ENCODE measurements at places on chromosomes 1 and 21. TPM values are rescaled to one million over a fixed set of nuclear protein-coding genes. Genes with fewer than 3 reads are reported as not detected.

GRCh38 chr1:22108339-22109105, 34.4 kb downstream of the WNT4 start:
- H3K27ac ChIP-seq = no peak overlapping the region
- no peak overlapping the region for H3K4me3 ChIP-seq
- H3K27me3 ChIP-seq = no peaks in the 10 kb centered on the region
- peaks cover 85% of the 10 kb centered on the region for H3K36me3 ChIP-seq
- no peak for DNase-seq

GRCh38 chr1:206923009-206923960, 1.5 kb upstream of the FCMR start:
- DNase-seq = no peak
- no peaks in the 10 kb centered on the region for H3K4me1 ChIP-seq
- no peaks in the 10 kb centered on the region for H3K27me3 ChIP-seq

The C4BPB gene
- 0.28 TPM for total RNA-seq

GRCh38 chr1:19988267-19989006, 9.0 kb upstream of the PLA2G2A start:
- H3K27ac ChIP-seq = no peak overlapping the region
- peaks cover 24% of the 10 kb centered on the region for H3K27me3 ChIP-seq
- H3K4me3 ChIP-seq = no peak overlapping the region
- H3K4me1 ChIP-seq = no peaks in the 10 kb centered on the region
- no peaks in the 10 kb centered on the region for H3K36me3 ChIP-seq
- no peak for DNase-seq

DNA sequence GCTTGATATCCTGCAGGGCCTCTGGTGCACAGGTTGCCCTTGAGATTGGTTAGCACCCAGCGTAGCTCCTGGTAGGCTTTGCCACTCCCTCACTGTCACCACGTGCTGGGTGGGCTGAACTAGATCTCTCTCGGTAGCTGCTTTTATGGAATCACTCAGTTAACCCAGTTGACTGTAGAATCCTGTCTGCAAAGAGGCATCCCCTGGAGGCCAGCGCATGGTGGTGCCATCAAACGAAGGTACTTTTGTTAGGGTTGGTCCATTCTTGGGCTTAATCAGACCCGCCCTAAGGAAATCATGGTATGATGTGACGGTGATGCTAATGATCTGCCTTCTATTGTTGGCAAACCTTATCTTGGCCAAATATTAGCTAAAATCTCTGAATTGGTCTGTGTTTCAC, 153.4 kb downstream of the GALNT2 start:
- no peaks in the 10 kb centered on the region for H3K36me3 ChIP-seq
- H3K4me1 ChIP-seq = peaks cover 8% of the 10 kb centered on the region
- H3K27ac ChIP-seq = no peak overlapping the region
- H3K4me3 ChIP-seq = no peak overlapping the region
- no peaks in the 10 kb centered on the region for H3K27me3 ChIP-seq
- DNase-seq = no peak

The BSDC1 gene
- 55.5 TPM for total RNA-seq

- H3K36me3 ChIP-seq = peaks cover 88% of the 10 kb centered on the region
- 0 out of 2 replicates have a peak, but pooled peaks cover 4% of the 10 kb centered on the region for H3K4me1 ChIP-seq
- H3K27ac ChIP-seq = peak overlapping the region; percentile 8
- H3K27me3 ChIP-seq = no peaks in the 10 kb centered on the region
- H3K4me3 ChIP-seq = no peak overlapping the region
These were observed 14.8 kb downstream of the LRRC41 start for GRCh38 chr1:46288485-46289133.

The SFN gene
- total RNA-seq = not detected

The GNG12 gene
- total RNA-seq = 330 TPM

- no peak for DNase-seq
- no peaks in the 10 kb centered on the region for H3K27me3 ChIP-seq
- H3K4me1 ChIP-seq = no peaks in the 10 kb centered on the region
- H3K4me3 ChIP-seq = no peak overlapping the region
These were observed 1158.6 kb downstream of the PLA2G4A start for GRCh38 chr1:187987236-187987776.

Data from SJSA1 (cell line).